ENCODE measurements at places on chromosomes 3 and 15.

DNA sequence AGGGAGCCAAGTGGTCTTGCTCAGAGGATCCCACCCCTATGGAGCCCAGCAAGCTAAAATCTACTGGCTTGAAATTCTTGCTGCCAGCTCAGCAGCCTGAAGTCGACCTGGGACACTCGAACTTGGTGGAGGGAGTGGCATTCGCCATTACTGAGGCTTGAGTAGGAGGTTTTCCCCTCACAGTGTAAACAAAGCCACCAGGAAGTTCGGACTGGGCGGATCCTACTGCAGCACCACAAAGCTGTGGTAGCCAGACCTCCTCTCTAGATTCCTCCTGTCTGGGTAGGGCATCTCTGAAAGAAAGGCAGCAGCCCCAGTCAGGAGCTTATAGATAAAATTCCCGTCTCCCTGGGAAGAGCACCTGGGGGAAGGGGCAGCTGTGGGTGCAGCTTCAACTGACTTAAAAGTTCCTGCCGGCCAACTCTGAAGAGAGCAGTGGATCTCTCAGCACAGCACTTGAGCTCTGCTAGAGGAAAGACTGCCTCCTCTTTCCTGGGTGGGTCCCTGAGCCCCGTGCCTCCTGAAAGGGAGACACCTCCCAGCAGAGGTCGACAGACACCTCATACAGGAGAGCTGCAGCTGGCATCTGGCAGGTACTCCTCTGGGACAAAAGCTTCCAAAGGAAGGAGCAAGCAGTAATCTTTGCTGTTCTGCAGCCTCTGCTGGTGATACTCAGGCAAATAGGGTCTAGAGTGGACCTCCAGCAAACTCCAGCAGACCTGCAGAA lies 576.3 kb upstream of the NECTIN3 start:
- no peak for DNase-seq

GRCh38 chr15:66144978-66145725 lies 108.4 kb downstream of the MEGF11 start:
- peak; percentile 80 for DNase-seq

DNA sequence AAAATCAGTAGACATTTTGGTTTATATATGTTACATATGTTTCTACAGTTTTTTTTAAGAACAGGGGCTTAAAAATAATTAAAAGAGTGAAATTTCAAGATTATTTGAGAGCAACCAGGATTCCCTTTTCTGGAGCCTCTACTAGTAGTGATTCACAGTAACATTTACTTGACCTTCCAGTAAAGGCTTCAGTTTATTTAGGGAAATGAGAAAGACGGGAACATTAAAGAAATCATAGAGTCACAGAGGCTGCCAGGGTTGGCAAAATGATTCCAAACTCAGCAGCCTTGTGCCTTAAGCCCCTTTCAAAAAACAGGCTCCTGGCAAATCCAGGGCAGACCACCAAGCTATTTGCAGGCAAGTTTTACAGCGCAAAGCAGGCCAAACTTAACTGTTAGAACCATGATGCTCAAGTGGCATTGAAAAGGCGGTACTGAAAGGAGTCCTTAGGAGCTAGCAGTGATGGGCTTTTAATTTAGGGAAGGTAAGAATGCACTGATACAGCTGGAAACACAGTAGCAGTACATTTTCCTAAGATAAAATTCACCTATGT lies 201.1 kb upstream of the ADAMTS9 start:
- DNase-seq: no peak

DNA sequence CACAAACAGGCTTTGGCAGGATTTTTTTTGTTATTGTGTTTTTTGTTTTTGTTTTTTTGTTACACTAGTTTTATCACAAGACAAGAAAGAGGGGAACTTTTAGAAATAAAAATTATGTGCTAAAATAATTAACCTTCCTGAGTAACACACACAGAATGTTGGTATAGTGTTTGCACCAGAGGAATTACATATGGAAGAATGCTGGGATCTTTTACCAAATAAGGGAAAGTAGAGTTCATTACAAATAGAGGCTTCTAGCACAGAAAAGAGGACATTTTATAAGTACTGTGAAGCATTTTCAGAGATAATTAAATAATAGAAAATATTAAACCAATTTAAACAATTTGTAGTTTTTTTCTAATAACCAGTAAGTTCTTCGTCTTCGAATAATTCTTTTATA lies 116.0 kb downstream of the IGF1R start:
- no peak for DNase-seq

- no peak for DNase-seq
Observed at GRCh38 chr15:73767806-73768501, 14.8 kb upstream of the INSYN1 start.

DNA sequence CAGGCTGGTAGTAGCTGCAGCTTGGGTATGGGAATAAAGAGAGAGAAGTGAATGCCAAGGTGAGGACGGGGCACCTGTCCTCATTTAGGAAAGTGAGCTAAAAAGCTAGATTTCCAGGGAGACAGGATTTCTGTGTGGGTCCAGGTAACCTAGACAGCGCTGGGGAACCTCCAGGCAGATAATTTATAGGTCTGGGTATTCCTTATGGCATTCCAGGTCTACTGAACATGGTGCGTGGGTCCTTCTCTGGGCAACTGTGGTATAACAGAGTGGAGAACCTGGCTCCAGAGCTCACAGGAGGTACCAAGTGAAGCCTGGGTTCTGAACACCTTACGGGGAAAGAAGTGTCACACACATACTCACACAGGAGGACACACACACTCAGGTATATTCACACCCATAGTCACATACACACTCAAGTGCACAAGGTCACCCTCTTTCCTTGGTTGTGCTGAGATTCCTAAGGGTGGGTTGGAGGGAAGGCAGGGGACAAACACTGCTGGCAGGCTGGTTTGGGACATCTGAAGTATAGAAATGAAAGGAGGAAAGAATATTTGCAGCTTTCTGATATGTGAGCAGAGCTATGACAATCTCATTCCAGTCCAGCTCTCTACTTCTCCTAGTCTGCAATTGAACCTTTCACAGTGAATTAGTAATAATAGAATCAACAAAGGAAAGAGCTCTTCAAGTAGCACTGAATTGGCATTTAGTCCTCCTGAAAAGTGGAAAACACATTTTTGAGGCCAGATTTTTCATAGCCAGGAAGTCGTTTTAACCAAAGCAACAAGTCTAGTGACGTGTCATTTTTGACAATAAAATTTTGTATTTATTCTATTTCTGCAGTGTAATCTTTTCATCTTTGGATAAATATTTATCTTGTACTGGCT lies 37.4 kb upstream of the ITGA11 start:
- DNase-seq: no peak

- no peak for DNase-seq
Observed at GRCh38 chr15:48392356-48392755, 61.1 kb downstream of the DUT start.

DNA sequence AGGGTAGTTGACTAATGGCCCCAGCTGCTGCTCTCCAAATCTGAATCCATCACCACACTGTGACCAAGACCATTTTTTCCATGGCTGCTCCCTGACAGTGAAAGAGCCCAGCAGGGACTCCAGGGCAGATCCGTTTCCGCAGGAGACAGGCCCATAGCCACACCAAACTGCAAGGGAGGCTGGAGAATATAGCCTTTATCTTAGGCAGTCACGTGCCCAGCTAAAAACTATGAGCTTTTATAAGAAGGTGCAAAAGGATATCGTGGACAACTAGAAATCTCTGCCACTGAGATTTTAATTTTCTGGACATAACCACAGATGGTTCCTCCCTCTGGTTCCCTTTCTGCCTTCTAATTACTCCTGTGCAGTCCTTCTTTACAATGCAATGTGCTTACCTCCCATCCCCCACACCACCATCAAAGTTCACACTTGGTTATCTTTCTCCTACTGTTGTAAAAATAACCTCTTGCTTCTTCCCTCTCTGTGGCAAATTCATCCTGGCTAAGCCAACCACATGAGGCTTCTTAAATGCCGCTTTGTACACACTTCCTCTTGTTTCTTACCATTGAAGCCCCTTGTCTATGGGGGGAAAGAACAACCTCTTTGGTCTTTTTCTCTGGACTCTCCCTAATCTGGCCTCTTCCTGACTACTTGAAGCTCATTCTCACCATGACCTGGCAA lies 233.7 kb downstream of the SHQ1 start:
- no peak for DNase-seq

DNA sequence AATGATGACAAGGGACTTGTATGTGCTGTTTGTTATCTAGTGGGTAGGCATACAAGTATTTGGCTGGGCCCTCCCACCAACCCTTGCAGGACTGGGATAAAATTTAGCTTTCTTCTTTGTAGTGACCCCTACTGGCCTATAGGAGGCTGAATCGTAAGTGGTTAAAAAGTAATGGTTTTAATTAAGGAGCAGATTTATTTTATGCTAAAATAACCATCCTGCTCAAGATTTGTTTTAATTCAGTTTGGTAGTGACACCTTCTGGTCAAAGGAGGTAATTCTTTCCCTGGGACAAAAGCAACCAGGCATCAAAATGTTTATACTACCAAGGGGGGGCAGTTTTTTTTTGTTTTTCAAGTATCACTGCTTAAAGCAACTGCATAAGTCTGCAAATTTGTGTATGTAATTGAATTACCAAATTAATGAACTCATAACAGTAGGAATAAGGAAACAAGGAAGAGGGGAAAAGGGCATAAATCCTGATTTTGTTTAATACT lies 70.7 kb downstream of the TOP2B start:
- peak; percentile 11 for DNase-seq

- DNase-seq: no peak
Observed at GRCh38 chr15:70035719-70036077, 62.0 kb downstream of the TLE3 start.

DNA sequence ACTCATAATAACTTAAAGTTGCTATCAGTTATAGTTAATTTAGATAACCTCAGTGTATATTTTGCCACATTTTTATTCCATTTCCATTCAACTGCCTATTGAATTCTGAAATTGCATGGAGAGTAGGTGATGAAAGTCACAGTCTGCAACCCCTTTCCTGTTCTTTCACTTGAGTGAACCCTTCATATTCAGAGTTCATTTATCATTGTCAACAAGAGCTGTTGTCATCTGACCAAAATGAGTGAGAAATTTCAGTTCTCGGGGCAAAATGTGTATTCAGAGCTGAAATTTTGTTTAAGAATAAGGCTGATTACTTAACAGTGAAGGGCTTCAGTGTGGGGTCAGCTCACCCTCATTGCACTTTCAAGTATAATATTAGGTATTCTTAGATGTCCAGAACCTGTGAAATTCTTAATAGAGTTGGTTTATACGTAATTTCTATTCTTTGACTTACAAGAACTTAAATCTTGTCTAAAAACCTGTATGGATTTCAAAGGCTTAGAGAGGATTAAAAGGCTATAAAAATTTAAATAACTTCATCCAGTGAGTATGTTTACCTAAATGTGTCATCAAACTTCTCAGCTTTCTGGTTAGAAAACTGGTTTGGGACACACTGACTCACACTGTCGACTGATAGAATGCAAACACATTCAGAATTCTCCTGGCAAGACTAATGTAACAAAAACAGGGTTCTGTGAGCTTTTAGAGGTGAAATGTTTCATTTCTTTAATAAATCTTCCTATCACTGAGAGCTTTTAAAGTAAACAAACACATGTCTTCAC lies 92.2 kb downstream of the CMSS1 start:
- DNase-seq: no peak

DNA sequence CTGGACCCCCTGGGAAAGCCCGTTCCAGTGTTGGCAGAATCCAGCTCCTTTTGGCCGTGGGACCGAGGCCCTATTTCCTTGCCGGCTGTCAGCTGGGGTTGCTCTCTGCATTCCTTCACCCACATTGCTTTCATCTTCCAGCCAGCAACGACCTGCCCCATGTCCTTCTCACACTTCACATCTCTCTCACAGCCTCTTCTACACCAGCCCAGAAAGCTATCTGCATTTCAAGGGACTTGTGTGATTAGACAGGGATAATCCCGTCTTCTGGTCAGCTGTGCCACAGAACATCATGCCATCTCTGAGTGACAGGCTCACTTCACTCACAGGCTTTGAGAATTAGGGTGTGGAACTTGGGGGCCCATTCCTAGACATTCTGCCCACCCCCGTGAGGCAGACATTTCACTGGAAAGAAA lies 16.4 kb downstream of the EFCC1 start:
- no peak for DNase-seq

- no peak for DNase-seq
Observed at GRCh38 chr3:154976072-154976983, 103.8 kb upstream of the MME start.

GRCh38 chr3:15310491-15311370 lies 21.7 kb downstream of the SH3BP5 start:
- DNase-seq: peak; percentile 94

DNA sequence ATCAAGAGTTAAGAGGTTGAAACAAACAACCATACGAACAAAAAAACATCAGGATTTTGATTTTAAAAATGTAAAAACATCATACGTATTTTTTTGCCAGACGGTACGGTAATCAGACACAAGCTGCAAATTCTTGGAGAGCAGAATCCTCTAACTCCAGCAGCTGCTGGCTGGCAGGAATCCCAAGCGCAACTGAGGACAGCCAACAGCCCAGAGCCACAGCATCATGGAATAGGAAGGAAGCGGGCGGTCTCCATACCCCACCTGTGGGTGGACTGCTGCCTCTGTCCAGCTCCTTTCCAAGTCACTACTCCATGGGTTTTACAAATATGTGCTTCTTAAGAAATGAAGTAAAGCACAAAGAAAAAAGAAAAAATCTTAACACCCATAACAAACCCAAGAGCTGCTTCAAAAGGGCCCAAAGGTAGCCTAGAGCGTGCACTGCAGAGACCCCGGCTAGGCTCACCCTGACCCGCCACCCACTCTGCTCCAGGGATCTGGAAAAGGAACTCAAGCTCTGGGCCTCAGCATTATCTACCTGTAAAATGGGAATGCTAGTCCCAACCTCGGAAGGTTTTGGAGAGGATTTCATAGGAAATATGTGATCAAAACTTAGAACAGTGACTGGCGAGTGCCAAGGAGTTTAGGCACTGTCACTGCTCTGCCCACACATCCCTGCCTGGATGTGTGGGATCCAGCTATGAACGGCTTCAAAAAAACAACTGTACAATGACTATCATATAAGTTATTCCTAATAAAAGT lies 33.4 kb downstream of the ZXDC start:
- DNase-seq: no peak

GRCh38 chr3:101809178-101810021 lies 30.4 kb downstream of the NXPE3 start:
- peak; percentile 27 for DNase-seq

- DNase-seq: no peak
Observed at GRCh38 chr3:30666572-30667279, 60.3 kb downstream of the TGFBR2 start.

- no peak for DNase-seq
Observed at GRCh38 chr15:58214591-58215340, 76.6 kb downstream of the AQP9 start.

DNA sequence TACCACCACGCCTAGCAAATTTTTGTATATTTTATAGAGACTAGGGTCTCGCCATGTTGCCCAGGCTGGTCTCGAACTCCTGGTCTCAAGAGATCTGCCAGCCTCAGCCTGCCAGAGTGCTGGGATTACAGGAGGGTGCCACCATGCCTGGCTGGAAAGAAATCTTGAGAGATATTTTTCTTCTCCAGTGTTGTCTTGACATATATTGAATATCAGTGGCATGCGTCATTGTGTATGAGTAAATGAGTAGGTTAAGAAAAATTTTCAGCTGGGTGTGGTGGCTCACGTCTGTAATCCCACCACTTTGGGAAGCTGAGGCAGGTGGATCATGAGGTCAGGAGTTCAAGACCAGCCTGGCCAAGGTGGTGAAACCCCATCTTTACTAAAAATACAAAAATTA lies 3.5 kb upstream of the PIF1 start:
- DNase-seq: no peak

Data from NCI-H2029 treated with DMSO at 0.1 percent for 48 hours (cell line).